Left renal cortex interstitium (tissue), 4 donors: ENCODE measurements at places on chromosomes 12 and 14. TPM values are rescaled to one million over a fixed set of nuclear protein-coding genes. Genes with fewer than 3 reads are reported as not detected.

The GUCY2C gene
- 0.65 TPM for polyA plus RNA-seq

The ALG10B gene
- polyA plus RNA-seq: 11.2 TPM

The DACT1 gene
- 41.7 TPM for polyA plus RNA-seq

The SETD1B gene
- polyA plus RNA-seq: 22.2 TPM

The IAPP gene
- polyA plus RNA-seq: not detected

The GPR162 gene
- polyA plus RNA-seq: 35.8 TPM

The RNASE7 gene
- polyA plus RNA-seq: 0.46 TPM

The STON2 gene
- 39.3 TPM for polyA plus RNA-seq

DNA sequence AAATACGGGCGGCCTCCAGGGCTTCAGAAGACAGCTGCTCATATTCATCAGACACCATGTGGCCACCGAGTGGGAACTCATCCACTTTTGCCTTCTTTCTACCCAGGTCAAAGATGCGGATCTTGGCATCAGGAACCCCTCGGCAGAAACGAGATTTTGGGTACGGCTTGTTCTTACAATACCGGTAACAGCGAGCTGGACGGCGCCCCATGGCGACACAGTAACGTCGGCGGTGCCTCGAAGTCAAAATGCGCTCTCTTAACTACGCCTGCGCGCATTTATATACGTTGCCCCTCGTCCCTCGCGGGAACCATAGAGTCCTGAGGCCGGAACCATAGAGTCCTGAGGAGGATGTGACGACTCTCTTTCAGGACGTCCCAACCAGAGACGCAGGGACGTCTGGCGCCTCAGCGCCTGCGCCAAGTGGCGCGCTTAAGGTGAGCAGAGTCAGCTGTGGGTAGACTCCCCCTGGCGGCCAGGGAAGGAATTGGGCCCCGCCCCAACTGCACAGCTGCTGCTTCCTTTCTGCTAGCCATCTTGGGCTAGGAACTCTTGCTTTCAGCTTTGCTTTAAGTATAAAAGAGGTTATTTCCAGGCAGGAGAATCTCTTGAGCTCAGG, at the start of gene RPL10L:
Gene RPL10L (minus strand): TSS at position 256 of the 619 bp plus-strand sequence. CDS start 45 bp downstream, at position 211.
- DNase-seq: no peak

GRCh38 chr12:12216349-12217017, 50.4 kb downstream of the LRP6 start:
- no peak for DNase-seq

DNA sequence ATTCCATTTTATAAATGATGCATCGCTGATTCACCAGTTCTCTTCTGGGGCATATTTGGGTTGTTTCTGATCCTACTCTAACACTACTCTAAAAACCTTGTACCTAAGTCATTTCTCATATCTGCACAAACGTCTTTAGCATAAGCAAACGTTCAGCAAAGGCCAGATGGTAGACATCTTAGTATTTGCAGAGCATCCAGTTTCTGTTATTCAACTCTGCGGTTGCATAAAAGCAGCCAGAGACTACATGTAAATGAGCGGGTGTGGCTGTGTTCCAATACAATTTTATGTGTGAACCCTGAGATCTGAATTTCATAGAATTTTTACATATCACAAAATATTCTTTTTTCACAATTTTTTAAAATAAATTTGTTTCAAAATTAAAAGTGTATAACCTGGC, 22.8 kb upstream of the MMP17 start:
- no peak for DNase-seq

GRCh38 chr14:56895154-56895553, 84.9 kb upstream of the OTX2 start:
- DNase-seq: no peak

DNA sequence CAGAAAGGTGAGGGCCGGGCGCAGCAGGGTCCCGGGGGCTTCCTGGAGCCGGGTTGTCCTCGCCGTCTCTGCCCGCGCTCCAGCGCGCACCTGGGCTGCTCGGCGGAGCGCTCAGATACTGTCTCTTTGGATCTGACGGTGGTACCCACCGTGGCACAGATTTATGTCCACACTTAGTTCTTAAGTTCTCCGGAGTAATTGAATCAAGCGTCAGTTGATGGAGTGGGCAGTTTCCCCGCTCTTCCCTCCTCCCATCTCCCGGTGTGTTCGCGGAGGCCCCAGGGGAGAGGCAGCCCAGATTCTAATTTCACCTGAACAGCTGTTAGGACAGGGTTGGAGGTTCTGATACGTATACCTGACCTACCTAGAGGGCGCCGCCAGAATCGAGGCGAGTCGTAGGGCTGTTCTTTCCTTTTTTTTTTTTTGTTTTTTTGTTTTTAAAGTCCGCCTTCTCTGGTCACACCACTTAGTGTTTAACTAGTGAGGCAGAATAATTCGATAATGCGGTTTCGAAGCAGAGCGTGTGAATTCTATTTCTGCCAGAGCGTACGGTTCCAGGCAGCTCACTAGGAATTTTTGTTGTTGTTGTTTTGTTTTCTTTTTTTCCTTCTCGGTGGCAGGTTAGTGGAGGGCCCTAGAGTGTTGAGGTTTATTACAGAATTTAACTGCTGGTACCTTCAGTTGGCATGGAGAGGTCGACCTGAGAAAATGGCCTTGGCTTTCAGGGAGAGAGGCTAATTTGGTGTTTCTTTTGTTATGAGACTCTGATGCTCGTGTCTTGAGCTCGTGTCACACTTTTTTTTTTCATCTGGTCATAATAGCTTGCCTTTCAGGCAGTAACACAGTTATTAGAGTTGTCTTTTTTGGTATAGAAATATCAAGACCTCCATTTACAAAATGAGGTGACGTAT, 22.3 kb upstream of the GNS start:
- DNase-seq: no peak

DNA sequence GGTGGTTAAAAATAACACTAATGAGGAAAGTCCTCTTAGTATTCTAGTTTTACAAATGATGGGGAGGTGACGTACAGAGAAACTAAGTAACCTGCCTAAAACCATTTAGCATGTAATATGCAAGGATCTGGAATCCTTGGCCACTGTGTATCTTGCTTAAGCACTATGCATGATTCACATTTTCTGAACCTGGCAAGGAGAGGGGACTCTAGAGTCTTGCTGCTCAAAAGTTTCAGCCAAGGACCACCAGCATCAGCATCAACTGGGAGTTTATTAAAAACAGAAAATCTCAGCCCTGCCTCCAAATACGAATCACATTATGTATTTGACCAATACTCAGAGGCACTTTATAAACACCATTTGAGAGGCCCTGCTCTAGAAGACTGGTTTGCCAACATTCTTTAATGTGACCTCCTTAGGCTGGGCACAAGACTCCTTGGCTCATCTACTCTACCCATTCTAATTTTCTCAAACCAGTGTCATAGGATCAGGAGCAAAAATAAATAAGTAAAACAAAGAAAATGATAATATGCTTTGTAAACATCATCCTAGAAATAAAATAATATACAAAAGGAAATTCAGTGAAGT, 52.9 kb downstream of the ABCC9 start:
- no peak for DNase-seq

DNA sequence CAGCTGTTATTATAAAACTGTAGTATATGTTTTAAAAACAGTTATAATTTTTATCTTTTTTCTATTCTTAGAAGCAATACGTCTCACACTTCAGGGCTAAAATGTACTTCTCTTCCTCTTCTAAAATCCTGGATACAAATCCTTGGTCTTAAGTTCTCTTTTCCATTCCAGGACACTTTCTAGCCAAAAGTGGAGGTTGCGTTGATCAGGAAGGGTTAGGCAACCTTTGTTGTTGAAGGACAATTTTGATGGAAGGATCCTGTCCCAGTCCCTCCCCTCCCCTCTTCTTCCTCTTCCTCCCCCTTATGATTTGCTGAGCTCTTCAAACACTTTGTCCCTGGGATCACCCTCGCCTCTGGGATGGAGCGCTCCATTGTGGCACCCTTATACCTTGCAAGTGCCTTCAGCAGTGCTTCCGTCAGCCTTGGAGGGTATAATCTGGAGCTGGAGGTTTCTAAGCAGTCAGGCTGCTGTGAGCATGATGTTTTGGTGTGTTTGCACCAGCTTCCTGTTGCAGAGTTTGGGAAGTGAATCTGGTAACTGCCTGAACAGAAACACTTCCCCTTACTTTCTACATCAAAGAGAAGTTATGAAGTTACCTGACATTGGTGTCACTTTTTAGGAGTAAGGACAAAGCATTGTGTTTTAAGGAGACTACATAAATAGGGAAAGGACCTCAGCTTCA, 87.4 kb upstream of the SLC38A2 start:
- DNase-seq: no peak

- DNase-seq: peak; percentile 70
Measured at GRCh38 chr14:103281496-103282231, 52.4 kb upstream of the EIF5 start.

DNA sequence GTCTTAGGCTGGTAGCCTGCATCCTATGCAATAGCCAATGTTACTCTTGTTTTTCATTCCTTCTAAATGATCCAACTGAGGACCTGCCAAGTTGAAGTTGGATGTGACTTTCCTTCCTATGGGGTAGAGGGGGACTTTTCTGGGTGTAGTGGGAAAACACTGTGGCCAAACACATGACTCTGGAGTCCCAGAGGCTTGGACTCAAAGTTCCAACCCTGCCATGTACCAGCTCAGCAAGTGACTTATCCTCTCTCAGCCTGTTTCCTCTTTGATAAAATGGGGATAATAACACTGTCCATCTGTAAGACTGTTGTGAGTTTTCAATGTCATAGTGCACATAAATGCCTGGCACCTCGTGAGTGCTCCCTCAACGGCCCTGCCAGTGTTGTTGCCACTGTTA, 97.0 kb downstream of the ZFP36L1 start:
- DNase-seq: no peak

- DNase-seq: no peak
Measured at GRCh38 chr12:66321435-66321834, 19.1 kb downstream of the HELB start.

GRCh38 chr12:131754184-131754583, 43.3 kb downstream of the SFSWAP start:
- no peak for DNase-seq

DNA sequence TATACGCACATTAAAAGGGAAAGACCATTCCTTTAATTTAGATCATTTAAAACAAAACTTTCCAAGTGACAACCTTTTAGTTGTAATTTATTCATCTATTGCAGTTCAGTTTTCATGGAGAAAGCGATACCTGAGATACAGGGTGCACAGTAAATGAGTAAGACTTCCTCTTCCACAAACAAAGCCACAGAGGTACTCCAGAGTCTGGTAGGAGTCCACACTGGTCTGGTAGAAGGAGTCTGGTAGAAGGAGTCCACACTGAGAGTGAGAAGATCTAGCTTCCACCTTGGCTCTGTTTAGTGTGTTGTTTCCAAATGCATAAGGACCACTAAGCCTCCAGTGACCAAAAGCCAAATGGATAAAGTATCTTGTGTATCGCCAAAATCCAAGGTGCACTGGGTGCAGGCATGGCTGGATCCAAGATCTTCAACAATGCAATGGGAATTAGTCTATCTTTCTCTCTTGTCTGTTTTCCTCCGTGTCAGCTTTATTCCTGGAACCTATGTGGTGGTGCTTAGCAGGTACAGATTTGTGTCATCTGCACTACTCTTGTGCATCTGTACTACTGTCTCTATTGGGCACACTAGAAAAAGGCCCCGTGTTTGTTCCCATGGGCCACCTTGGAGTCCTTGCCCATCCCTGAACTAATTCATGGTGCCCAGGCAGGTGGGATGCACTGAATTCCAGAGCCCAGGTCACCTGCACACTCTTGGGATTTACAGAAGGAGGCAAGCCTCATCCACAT, 331.1 kb downstream of the BCL11B start:
- DNase-seq: no peak

- no peak for DNase-seq
Measured at GRCh38 chr14:77832297-77832696, 32.4 kb downstream of the ADCK1 start.

GRCh38 chr12:75704208-75704607, 192.8 kb upstream of the KRR1 start:
- no peak for DNase-seq

- DNase-seq: no peak
Measured at GRCh38 chr12:55815473-55815872, 2.1 kb downstream of the SARNP start.

DNA sequence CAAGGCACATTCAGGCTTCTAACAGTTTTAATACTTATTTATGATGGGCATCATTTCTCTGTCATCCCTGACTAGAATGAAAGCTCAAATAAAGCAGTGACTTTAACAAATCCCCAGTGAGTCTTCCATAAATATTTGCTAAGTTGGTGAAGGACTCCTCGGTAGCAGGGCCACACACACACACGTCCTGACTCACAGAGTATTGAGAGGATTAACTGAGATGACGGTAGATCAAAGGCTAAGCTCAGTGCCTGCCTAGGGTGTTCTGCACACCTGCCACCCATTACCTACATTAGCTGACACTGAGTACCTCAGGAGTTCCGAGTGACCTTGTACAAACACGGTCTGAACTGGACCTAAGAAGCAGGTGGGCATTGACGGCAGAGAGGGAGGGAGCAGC, 197.3 kb upstream of the SFSWAP start:
- DNase-seq: no peak
